ENCODE measurements at places on chromosomes 3 and 15.

GRCh38 chr15:88331291-88331690, 74.8 kb upstream of the NTRK3 start:
- DNase-seq = no peak

DNA sequence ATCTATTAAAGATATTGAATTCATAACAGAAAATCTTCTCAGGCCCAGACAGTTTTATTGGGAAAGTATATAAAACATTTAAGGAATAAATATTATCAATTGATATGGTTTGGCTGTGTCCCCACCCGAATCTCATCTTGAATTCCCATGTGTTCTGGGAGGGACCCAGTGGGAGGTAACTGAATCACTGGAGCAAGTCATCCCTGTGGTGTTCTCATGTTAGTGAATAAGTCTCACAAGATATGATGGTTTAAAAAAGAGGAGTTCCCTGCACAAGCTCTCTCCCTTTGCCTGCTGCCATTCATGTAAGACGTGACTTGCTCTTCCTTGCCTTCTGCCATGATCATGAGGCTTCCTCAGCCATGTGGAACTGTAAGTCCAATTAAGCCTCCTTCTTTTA, 160.5 kb downstream of the ANO10 start:
- no peak for DNase-seq

DNA sequence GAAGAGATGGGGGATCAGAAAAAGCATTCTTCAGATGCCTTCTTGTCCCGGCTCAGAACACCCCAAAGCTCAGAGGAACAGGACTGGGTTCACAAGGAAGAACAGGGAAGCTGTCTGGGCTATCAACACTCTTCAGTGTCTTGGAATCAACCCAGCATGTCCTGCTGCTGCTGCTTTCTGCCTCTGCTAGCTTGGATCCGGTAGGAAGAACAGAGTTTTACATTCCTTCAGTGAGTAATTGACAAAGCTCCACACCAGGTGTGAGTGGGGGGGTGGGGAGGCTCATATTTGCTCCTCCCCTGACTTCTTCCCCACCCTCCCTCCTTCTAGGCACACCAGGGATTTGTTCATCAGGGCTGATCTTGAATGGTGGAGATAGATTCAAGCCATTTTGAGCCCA, 13.1 kb upstream of the ETV5 start:
- no peak for DNase-seq

DNA sequence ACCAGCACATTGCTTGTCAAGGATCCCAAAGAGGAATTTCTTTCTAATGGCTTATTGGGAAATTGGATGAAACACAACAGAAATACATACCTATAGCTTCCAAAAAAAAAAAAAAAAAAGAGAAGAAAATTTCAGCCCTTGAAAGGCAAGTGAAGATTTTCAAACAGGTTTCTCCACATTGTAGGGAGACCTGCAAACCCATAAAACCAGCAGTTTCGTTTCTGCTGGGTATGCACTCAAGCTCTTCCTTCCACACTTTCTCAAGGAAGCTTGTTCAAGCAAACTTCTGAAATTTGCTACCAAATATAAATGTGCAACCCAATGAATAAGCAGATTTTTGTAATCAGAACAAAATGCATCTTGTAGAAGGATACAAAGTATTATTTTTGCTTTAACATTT, 15.9 kb upstream of the SH3BP5 start:
- DNase-seq = no peak

DNA sequence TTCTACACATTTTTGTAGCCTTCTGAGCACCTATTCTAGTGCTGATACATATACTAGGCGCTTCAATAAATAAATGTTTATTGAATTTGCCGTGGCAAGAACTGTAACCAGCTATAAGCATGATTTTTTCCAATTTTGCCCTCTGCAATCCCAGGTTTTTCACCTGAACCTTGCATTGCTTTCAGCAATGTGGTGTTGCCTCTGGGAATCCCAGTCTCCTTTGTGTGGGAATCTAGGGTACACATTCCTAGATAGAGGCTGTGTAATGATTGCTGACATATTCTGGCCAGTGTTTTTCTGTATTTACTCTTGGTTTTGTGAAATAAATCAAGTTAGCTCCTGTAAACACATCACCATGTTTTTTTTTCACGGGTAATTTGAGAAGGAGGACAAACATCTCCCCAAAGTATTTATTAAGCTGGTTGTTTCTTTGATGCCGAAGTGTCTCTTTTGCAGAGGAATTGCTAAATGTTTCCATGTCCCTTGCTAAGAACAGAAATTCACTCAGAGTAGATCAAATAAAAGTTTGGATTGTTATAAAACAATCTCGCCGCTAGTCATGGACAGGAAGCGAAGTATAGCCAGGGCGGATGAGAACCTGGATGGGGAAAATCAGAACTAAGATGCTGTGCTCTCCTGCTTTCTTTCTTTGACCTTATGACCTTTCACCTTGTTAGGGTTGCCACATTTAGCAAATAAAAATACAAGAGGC, 1.2 kb downstream of the CFAP91 start:
- DNase-seq = no peak

- no peak for DNase-seq
These were observed 650.7 kb upstream of the ALCAM start for GRCh38 chr3:104715972-104716371.

GRCh38 chr3:22569570-22569969, 633.6 kb upstream of the UBE2E2 start:
- no peak for DNase-seq

DNA sequence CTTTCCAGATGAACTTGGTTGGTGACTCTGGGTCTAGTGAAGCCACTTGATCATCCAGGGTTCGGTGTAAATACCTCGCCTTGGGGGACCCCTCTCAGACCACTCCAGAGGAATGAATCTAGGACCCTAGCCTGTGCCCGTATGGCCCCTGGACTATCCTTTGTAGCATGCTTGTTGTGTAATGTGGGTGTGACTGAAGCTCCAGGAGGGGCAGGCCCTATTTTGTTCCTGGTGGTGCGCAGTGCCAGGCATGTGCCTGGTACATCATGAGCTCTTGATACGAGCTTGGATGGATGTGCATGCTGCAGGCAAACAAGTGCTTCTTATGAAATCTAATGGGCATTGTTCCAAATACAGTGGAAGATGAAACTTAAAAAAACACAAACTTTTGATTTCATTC, 82.8 kb downstream of the EBLN2 start:
- DNase-seq = no peak

- DNase-seq = no peak
These were observed 123.5 kb downstream of the UNC13C start for GRCh38 chr15:54101664-54102270.

- no peak for DNase-seq
These were observed 34.6 kb downstream of the MSL2 start for GRCh38 chr3:136161516-136161915.

- DNase-seq = no peak
These were observed 52.5 kb downstream of the EOMES start for GRCh38 chr3:27669591-27669990.

DNA sequence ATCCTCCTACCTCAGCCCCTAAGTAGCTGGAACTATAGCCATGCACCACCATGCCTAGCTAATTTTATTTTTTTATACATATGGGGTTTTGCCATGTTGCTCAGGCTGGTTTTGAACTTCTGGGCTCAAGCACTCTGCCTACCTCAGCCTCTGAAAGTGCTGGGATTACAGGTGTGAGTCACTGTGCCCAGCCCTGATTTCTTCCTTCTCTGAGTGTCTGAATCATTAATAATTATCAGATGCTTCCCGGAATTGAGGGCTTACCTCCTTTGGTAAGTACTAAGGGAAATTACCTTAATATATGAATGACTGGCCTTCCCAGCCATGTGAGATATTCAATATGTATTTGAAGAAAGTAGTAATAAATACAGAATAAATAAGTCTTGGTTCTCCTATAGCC, 7.2 kb downstream of the CLPX start:
- no peak for DNase-seq

GRCh38 chr3:135994708-135995337, 29.3 kb downstream of the PPP2R3A start:
- no peak for DNase-seq

- DNase-seq = no peak
These were observed 23.1 kb downstream of the LRRC31 start for GRCh38 chr3:169846458-169847193.

DNA sequence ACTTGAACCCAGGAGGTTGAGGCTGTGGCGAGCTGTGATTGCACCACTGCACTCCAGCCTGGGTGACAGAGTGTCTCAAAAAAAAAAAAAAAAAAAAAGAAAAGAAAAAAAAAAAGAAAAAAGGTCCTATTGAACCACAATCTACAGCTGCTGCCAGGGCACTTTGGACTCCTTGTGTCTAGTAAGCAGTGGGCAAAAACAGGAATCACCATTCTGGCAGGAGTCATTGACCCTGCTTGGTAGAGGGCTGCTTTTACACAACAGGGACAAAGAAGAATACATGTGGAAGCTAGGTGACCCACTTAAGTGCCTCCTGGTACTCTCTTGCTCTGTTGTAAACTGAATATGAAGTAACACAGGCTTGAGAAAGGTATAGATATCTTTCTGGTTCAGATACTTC, 14.6 kb upstream of the PCCB start:
- DNase-seq = no peak

DNA sequence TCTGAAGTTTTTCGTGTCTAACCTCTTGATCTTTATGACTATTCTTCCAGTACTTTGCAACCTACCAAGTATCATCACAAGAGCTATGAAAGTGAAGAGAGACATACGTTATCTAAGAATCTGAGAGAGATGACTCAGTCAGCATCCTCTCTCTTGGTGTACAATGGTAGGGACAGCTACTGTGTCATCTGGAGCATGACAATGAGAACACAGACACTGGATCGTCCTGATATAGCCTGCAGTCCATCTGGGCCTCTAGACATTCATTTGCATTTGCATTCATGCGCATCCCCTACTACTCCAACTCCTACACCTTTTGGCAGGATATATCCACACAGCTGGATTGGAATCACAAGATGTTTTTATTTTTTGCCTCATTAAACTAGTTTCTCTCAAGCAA, 115.2 kb downstream of the PEX5L start:
- DNase-seq = no peak

- DNase-seq = no peak
These were observed 32.5 kb upstream of the TM4SF4 start for GRCh38 chr3:149442043-149442442.

All from activated CD4-positive, alpha-beta T cell treated with anti-CD3 and anti-CD28 coated beads for 1 hour (primary cell).